Retina (tissue), 1 donor: ENCODE measurements at places on chromosomes 2 and 18.
A peak's percentile ranks its signal among the peaks of the same experiment; 100 is the strongest.

- no peak for DNase-seq
Measured at GRCh38 chr2:193868833-193869232, 1674.1 kb upstream of the TMEFF2 start.

DNA sequence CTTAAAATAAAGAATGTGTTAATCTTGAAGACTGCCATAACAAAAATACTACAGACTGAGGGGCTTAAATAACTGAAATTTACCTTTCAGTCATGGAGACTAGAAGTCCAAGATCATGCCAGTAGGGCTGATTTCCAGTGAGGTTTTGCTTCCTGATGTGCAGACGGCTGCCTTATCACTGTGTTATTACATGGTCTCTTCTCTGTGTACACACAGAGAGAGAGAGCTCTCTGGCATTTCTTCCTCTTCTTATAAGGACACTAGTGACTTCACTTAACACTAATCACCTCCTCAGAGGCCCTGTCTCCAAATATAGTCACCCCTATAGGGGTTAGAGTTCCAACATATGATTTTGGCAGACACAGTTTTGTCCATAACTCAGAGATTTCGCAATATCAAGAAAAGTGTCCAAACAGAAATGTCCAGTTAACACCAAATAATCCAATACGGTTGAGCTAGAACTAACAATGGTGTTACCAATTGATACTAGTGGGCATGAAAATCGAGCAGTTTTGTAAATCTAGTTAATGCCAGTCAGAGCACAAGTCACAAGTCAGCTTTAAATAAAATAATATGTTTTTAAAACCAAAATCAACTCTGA, 399.8 kb downstream of the ADCYAP1 start:
- DNase-seq = no peak

DNA sequence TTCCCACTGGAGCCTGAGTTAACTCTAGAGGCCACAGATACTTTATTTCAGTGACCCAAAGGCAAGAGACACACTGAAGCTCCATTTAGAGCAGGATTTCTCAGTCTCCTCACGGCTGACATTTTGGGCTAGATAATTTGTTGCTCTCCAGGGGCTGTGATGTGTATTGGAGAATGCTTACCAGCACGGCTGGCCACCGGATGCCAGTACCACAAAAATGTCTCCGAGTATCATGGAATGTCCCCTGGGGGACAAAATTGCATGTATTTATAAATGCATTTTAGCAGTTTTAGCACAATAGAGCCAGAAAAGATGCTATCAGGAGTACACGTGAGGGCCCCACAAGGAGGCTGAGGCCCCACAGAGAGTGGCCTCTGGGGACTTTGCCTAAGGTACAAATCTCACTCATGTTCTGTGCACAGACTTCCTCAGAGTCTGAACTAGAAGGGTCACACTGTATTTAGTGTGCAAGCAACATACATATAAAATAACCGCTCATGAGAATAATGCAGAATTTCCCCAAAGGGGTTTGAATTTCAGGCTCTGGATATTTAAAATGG, 20.5 kb upstream of the DCC start:
- DNase-seq = no peak

GRCh38 chr18:13989199-13989598, 73.9 kb upstream of the MC2R start:
- DNase-seq = no peak

- no peak for DNase-seq
Measured at GRCh38 chr2:66515743-66516142, 80.8 kb downstream of the MEIS1 start.

- no peak for DNase-seq
Measured at GRCh38 chr2:176664478-176664877, 395.2 kb downstream of the MTX2 start.

DNA sequence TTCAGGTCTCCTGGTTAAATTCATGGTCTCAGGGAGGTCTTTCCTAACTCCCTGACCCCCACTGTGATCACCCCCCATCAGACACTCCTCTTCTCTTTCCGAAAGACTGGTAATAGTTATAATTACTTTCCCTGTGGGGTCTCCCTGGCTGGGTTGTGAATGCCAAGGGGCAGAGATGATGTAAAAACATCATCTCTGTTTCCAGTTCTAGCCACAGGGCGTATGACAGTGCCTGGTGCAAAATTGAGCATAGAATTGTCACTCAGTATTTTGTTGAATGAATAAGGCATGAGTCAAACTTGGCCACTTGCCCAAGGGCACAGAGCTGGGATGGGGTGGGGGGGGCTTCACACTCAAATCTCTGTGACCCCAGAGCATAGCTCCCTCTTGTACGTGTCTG, 65.2 kb downstream of the LTBP1 start:
- no peak for DNase-seq

DNA sequence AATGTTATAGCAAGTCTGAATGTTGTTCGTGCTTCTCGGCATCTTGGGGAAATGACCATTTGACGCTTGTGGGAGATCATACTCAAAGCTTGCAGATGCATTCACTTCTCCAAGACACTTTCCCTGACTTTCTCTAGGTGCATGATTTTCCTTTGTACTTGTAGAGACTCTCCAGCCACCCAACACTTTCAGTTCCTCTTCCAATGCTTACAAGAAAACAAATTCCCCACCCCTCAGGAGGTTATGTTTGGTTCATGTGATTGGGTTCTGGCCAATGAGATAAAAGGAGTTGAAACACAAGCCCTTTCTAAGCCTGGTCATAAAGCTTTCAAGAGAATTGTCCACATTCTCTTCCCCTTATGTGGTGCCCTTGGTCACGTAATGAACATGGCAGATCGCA, 156.3 kb downstream of the EPHA4 start:
- no peak for DNase-seq

- no peak for DNase-seq
Measured at GRCh38 chr18:59994357-59994756, 94.6 kb downstream of the PMAIP1 start.

DNA sequence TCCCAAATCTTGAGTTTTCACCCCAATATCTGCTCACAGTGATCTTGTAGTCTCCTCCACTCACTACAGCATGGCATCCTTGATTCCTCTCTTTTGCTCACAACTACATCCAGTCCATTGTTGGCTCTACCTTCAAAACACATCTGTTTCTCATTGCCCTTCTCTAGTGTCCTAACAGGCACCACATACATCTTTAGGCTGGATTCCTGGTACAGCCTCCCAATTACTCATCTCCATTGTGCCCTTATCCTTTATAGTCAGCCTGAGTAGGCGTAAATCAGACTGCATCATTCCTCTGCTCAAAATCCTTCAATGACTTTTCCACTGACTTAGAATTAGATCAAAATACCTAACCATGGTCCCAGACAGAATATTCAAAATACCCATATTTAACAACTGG, 10.7 kb upstream of the TAF1B start:
- DNase-seq = no peak

GRCh38 chr2:59288771-59289170, 1047.6 kb upstream of the FANCL start:
- DNase-seq = no peak

DNA sequence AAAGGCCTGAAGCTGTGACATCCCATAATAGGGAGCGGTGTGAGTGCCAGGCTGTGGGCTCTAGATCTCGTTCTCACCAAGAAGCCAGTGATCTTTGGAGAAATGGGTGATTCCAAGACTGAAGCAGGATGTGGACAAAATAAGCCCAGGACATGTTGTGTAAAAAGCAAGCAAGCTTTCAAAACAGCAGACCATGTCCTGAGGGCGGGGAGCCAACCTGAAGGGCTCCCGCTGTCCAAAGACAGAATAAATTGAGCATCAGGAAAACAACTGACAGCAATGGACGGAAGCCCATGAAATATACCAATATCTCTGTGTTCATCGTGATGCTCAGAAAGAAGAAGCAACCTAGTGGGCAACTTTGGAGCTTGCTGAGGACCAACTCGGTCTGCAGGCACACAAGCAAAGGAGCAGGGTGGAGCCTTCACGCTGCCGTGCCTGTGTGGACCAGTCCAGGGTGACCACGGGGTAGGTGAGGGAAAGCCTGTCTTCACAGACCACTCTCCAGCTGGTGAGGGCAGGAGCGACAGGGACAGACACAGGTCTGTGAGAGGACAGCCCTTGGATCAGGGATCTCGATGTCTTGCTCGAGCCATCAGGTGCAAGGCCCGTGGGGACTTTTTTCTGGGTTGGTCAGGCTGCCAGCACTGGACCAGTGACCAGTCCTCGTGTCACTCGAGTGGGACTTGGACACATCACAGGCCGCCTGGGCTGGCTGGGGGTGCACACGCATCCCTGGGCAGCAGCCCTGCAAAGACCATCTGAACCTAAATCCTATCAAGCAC, 21.5 kb downstream of the MTERF4 start:
- no peak for DNase-seq

DNA sequence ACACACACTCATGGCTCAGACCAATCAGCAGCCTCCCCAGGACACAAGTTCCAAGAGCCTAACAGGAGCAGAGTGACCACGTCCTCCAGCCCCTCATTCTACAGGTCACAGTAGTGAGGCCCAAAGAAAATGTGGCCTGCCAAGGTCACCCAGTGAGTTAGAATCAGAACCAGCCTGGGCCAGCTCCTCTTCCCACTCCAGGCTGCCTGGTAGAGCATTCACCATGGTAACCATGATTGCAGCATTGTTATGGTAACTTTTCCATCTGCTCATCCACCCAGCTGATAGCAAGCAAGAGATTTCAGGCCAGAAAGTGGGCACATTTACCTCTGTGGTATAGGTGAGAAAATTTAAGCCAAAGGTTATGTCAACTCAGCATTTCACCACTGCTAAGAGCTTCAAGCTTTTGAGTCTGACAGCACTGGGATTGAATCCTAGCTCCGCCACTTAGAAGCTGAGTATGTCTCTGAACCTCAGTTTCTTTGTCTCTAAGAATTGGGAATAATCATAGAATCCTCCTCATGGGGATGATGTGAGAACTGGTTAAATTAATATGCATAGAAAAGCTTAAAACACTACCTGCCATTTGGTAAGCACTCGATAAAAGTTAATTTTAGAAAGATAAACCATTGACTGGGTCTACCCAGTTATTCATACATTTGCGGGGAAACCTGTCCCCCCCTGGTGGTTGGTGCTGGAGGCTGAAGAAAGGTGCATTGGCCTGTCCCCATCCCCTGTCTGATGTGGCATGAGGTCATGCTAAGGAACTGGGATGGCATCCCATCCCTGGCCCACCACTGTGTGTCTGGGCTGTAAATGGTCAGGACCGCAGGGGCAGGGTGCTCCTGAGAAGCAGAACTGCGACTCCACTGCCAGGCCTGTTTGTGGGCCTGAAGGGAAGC, 181.5 kb downstream of the KLHL29 start:
- DNase-seq = peak; percentile 43

- no peak for DNase-seq
Measured at GRCh38 chr2:182020286-182021070, 34.8 kb downstream of the PPP1R1C start.

DNA sequence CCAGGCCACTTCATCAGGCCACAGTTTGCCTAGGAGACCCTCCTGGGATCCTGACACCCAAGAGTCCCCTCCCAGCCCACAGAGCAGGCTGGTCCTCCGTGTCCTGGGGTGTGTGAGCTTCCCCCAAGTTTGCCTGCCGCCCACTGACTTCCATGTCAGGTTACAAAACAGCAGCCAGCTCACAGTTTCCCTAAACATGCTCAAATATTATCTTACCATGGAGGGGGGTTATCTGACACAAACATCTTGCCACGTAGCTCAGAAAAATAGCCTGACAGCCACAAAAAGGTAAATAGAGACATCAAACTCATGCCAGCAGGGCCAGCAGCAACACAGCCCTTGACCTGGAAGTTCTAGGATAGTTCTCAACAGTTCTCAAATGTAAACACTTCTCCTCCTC, 346.5 kb downstream of the TNS1 start:
- DNase-seq = no peak

GRCh38 chr2:240647503-240648154, 22.3 kb downstream of the GPR35 start:
- no peak for DNase-seq

GRCh38 chr2:119513832-119514231, 10.5 kb downstream of the SCTR start:
- DNase-seq = no peak

DNA sequence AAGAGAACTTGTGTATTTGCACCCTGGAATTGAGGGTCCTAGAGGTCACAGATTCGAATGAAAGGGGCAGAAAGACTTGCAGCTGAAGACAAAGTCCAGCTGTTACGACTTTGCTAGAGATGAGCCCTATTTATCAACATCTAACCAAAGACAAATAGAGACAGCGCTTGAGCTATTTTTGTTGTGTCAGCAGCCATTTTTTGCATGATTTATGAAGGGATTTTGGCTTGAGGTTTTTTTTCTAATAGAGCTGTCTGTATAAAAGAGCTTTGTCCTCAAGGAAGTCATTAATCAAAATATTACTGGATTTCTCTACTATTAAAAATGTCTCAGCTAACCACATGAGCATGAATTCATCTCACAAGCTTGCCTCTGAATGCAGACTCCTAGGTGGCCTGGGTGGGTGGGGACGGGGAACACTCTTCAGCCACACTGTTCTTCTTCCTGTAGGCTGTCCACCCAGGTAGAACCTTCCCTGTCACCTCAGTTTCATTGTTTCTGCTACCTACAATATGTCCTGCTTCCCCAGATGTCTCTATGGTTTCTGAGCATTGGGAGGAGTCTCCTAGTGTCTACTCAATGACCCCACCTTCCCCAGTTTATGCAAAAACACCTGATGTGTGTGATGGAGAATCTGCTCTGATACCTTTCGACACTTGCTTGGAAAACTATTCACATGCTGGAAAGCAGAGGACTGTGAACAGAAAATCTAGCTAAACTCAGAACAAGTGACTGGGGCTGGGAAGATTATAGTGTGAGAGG, 7.2 kb upstream of the CD226 start:
- no peak for DNase-seq

GRCh38 chr2:214575030-214575429, 164.2 kb downstream of the VWC2L start:
- peak; percentile 41 for DNase-seq

DNA sequence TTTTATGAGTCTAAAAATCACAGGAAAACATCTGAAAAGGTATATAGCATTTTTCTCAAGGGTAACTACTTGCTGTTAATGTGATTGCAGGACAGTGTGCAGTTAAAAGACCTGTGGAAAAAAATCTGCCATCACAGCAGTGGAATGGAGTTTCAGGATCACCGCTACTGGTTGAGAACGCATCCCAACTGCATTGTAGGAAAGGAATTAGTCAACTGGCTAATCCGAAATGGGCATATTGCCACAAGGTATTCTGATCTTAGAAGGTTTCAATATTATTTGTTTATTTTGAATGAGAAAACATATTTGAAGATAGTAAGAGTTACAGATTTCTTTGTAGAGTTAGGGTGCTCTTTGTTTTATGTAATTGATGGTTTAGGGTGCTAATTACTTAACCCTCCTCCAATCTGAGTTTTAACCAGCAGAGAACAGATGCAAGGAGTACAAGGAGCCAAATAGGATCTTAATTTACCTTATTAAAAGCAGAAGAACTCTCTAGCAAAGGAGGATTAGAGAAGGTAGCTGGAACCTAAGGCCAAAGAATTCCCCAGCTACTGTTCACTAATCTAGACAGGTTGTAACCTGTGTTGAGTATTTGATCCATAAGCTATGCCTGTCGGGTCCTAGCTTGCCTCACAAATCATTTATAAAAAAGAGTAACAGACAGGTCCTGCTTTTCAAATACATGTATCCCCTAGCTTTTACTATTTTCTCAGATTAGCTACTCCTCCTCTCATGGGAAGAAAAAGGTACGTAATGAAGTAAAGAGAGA, 35.0 kb downstream of the PIKFYVE start:
- no peak for DNase-seq

- no peak for DNase-seq
Measured at GRCh38 chr2:20616341-20616871, 34.5 kb downstream of the HS1BP3 start.
